Hypothalamus (tissue), 51 donors: ENCODE measurements at places on chromosomes 4 and X.

GRCh38 chrX:20089845-20090244 lies 26.9 kb downstream of the MAP7D2 start:
- DNase-seq: no peak

GRCh38 chr4:5710961-5711478 lies at the start of gene EVC:
EVC (plus strand) TSS chr4:5711201; CDS start chr4:5711381, 180 bp downstream.
- DNase-seq: peak; percentile 68

DNA sequence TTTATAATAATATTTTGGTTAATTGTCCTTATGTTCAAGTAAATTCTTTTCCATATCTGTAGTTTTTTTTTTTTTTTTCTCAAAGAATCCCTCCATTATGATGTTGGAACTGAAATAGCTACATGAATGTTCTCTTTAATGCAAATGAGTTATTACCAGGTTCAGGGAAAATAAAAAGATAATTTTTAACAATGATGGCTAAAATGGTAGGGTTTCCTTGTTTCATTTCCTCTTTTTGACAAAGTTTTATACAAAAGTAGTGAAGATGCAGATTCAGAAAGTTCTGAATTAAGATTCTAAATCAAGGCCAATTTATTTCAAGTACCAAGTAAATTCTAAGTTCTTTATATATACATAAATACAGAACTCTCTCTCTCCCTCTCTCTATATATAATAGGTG lies 779.0 kb upstream of the INTU start:
- no peak for DNase-seq

DNA sequence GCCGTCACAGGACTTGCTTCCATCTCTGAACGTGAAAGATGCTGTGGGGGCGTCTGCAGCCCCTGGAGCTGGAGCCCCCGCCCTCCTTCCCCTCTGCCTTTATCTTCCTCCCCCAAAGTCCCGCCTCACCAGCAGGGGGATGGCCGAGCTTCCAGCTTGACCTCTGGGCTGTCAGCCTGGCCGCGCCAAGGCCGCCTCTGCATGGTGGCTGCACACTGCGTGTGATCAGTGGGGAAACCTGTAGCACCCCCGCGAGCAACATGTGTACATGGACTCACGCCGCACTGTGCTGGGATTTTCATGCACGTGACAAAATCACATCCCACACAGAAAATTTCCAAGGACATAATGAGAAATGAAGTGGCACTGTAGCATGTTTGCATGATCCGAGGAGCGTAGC lies 26.5 kb upstream of the PSAPL1 start:
- no peak for DNase-seq

DNA sequence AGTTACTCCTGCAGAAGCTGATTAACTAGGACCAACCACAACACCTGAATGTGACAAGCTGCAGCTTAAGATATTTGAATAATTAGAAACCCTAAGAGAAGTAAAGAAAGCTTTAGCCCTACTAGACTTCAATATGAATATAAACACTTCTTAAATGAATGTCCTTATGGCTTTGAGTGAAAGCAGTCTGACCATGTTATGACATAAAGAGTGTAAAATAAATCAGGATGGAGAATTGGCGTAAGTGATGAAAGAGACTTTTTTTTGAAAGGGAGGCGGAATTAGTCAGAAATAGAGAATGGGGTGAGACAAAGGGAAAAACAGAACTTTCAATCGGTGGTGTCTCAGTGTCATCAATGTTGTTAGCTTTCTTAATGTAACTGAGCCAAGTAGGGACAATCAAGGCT lies 117.2 kb upstream of the MAGEB16 start:
- no peak for DNase-seq

- no peak for DNase-seq
These were observed 266.4 kb downstream of the ARHGAP24 start for GRCh38 chr4:85741381-85741780.

DNA sequence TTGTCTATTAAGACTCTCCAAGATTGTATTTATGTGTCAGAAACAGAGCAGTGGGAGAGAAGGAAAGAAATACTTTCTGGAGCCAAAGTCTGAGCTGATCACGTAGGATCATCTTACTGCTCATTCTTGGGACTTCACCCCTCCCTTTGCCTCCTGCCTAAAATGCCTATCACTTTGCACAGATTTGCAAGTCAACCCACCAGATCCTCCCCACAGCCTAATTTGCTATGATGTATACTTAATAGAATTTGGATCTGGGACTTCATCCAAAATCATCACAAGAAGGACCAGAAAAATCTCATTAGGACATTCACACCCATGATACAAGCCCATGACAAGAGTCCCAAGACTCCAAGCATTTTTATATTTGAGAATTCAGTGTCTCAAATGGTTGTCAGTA lies 290.2 kb downstream of the FBXW7 start:
- DNase-seq: no peak

DNA sequence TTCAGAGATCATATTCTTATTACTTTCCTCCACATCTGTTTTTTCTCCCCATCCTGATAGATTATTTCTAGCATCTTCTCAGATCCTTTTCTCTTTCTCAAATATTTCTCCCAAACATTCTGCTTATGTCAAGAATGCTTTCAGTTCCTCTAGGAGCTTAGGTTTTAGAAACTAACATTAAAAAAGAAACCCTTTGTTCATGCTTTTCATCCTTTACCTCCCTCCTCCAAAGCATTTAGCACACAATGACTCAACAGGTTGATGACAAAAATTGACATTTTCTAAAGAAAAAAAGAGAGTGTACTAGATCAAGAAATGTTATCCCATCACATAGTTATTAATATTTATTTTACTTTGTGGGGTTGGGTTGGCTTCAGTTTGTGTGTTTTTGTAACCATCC lies 16.5 kb upstream of the ALB start:
- no peak for DNase-seq

- DNase-seq: no peak
These were observed 51.1 kb downstream of the SLC10A7 start for GRCh38 chr4:146470604-146471003.

GRCh38 chrX:154043003-154043763 lies 23.5 kb upstream of the IRAK1 start:
- no peak for DNase-seq

DNA sequence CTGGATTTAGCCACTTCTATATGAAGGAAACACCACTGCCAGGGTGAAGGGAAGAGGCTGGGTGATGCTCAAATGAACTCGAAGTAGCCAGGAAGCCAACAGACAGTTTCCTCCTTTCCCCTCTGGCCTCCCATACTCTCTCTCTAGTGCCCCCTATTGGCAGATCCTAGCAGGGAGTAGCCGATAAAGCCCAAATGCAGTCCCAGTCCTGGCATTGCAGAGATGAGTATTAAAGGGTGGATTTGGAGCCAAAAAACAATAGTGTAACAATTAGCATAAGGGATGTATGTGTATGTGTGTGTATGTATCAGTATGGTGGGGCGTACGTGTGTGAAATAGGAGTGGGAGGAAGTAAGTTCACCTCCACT lies 213.8 kb upstream of the LDB2 start:
- no peak for DNase-seq

DNA sequence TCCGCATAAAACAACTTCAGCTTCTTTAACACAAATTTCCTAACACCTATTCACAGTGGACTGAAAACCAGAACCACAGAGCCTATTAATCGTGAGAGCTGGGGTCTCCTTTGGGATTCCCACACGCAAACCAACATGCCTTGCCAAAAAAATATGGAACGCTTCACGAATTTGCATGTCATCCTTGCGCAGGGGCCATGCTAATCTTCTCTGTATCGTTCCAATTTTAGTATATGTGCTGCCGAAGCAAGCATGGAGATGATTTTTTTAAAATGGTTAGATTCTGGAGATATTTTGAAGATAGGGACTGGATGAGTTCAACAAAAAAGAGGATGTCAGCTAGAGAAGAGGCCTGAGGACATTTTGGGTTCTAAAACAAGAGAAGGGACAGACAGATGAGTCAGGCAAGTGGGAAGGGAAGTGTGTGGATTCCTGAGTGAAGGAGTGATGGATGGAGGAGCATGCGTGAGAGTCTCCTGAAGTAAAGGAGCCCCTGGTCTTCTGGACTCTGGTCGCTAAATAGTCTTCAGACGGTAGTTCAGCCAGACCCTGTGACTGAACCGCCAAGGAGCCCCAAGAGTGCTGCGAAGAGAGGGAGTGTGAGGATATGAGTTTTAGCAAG lies 9.5 kb upstream of the GATA1 start:
- DNase-seq: no peak

- DNase-seq: no peak
These were observed 140.9 kb downstream of the STIM2 start for GRCh38 chr4:27001398-27002164.
